ENCODE measurements at places on chromosomes 5 and 9.
A peak's percentile ranks its signal among the peaks of the same experiment; 100 is the strongest.

DNA sequence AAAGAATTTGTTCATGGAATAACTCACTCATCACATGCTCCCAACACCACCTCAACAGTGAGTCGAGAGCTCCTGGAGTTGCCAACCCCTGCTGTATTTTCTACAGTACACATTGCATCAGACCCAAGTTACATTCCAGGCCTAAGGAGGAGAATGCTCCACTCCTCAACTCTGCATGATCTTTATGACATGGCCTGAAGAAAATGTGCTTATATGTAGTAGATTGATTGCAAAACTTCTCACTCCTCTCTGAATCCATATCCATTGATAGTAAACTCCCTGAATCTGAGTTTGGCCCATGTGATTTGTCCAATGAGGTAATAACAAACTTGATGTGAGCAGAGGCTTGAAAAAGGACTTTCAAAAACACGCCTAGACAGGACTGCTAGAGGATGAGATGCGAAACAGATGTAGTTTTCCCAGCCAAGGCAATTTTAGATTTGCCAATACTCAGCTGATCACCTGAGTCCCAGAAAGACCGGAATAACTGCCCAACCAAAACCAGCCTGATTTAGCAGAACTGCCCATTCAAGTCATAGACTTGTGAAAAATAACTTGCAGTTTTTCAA lies 29.0 kb upstream of the PAPPA start:
- DNase-seq: no peak

DNA sequence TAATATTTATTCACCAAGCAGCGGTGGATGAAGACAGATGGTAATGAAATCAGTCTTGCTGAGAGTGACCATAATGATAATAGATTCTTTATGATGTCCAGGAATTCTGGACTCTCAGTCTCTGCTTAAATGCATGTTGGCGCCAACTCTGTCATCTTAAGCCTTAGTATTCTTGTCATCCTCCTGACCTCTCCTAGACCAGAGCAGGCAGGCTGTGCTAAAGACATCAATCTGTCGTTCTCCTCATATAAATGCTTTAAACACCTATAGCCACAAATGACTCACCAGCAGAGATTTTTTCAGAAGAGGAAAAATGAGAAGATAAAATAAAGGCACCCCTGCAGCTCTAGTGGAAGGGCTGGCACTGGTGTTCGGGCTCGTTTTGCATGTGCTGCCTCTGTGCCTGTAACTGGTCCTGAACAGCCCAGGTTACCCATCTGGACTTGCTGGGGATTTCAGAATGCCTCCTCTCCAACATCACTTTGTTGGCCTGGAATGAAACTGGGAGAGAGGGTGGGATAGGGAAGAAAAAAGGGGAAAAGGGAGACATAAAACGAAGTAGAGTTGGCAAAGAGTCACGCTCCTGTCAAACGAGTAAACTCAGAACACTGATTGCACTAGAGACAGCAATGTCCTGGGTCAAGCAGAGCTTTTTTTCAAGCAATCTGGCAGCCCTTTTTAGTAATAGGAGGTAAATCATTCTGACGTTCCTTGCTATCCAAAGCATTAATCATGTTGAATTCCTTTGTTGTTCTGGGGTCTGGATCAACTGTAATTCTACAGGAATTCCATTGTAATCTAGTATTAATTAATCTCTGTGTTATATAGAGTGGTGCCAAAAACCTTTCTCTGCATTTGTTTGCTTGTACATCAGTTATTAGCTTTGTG lies 195.5 kb upstream of the CLINT1 start:
- DNase-seq: no peak

DNA sequence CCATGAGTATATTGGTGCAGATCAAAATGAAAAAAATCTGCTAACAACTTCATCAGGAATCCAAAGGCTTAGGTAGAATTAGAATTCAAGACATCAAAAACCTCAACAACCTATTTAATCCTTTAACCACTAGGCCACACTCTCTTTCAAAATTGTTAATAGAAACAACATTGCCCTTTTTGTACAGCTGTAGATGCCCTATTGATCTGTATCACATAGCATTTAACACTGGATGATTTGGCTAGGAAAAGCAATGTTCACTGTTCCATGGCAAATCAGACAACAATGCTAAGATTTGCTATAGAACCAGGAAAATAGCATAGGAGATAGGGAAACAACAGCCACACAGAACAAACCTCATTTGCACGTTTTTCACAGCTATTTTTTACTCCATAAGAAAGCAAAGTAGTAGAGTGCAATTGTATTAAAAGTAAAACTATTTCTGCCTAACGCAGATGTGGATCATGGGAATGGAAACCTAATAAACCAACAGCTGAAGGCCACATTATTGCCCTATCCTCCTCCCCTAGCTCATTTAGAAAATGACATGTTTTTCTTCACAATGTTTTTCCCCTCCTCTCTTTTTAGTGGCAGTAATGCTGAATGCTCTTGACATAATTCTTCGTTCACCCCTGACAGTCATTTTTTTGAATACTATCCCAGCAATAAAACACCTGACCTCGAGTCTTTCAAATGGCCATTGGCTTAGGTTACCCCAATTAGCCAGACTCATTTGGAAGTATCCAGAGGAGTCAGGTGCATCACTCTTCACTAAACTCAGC lies 373.0 kb upstream of the CCNH start:
- DNase-seq: no peak

- DNase-seq: peak; percentile 29
Measured at GRCh38 chr9:4762886-4763541, 22.0 kb upstream of the AK3 start.

DNA sequence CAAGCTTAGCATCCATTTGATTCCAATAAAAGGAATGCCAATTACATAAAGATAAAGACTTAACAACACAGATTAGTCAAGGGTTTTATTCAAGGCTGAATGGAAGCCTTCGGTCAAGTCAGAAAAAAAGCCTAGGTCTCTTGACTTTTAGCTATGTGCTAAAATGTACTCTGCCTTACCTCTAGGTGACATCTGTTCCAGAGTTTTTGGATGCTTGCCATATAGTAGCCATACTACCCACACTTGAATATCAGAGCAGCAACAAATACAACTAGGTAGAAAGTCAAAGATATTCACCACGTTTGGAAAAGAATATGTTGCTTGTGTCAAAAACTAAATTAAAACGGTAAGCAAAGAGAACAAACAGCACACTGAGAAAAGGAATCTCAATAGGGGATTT lies 484.7 kb downstream of the ELAVL2 start:
- DNase-seq: no peak

GRCh38 chr9:34380511-34381315 lies 4.0 kb upstream of the MYORG start:
- DNase-seq: peak; percentile 93

DNA sequence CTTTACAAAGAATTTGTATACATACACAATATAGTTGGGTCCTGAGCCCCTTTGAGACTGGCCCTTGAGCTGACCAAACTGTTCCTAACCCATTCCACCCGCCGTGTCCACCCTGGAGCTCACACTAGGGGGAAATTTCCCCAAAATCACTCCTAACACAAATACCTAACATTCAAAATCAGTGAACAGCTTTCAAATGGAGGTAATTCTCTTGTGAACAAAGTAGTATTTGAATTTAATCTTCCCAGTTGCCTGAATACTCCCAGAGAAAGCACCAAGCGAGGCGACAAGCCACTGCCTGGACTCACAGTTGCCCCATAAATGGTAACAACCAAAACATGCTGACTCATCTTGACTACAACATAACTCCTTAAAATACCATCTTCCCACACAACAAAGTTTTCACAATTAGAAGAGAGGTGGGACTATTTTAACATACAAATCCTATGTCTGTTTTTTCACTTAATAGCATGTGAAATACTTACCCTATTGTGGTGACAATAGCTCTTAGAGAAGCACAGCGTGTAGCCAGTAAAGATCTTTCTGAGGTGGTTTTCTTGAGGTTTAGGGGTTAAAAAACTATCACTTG lies 31.7 kb upstream of the SCAMP1 start:
- no peak for DNase-seq

- no peak for DNase-seq
Measured at GRCh38 chr9:87422999-87423398, 74.7 kb upstream of the DAPK1 start.

DNA sequence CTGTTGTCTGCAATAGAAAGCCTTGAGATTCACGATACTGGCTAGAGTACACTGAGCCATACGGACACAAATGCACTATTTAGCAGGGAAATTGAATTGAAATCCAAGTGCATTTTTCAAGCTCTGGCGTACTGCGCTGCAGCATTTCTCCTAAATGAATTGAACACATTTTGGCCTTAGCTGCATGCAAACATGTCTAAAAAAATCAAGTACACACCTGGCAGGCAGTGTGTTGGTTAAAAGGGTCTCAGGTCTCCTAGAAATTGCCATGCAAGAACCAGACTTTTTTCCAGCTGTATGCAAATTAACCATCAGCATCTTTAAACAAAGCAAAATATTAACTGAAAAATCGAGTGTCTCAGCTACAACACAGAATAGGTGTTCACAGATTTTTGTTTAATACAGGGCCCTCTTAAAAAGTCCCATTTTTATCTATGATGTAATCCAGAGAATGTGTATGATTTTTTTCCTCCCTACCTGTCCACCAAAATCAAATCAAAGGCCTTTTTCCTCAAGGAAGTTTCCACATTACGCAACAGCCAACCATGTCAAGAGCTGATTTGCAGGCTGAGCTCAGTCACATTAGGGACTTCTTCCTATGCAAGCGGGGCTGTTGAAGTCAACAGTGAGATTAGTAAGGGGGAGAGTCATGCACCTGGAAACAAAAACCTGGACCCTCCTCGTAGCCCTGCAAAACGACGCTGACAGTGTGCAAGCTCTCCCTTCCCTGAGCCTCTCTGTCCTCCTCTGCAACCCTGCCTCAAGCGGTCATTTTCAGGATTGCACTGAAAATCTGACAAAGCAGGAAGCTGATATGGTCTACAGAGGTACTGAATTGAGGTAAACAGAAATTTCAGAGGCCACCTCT lies 14.1 kb upstream of the SFXN1 start:
- no peak for DNase-seq

DNA sequence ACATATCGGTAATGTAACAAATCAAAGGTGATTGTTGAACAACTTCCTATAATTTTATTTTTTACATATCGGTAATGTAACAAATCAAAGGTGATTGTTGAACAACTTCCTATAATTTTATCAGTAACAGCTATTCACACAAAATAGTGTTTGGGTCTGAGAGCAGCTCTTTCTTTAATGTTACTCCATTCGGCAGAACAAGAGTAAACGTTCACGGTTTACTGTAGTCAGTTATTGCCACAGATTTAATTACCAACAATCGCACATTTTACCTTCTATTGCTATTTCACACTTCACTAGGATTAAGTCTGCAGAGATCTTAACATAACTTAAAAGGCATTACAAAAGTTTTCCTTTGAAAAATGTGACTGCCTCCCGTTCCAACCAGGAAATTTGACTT lies 6.4 kb downstream of the GNAQ start:
- no peak for DNase-seq

- no peak for DNase-seq
Measured at GRCh38 chr5:91641730-91642350, 258.7 kb upstream of the ARRDC3 start.

DNA sequence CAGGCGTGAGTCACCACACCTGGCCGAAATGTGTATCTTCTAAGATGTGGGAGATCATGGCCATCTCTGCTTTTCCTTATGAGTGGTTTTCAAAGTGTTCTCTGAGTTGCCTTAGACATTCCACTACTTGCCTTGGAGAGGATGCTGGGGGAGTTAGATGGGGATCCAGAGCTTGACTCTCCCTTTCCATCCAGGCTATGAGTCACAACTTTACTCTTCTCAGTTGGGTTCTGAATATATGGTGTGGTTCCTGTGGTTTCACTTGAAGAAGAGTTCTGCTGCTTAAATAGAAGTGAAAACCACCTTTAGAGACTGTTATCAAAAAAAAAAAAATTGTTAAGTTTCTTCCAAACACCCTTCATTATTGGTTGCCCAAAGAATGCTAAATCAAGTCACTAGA lies 217.6 kb downstream of the ZNF608 start:
- DNase-seq: no peak

DNA sequence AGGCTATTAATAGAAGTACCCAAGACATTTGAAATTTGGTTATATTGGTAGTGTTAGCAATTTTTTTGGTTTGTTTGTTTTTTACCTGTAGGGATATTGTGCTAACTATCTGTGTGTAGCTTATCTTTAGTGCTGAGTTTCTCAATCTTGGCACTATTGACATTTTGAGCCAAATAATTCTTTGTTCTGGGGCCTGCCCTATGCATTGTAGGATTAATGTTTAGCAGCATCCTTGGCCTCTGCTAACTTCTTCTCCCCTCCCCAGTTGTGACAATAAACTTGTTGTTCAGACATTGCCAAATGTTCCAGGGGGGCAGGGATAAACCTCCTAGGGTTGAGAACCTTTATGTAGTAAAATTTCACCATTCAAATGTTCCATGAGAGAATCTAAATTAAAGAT lies 4.0 kb downstream of the FBXO4 start:
- DNase-seq: no peak

DNA sequence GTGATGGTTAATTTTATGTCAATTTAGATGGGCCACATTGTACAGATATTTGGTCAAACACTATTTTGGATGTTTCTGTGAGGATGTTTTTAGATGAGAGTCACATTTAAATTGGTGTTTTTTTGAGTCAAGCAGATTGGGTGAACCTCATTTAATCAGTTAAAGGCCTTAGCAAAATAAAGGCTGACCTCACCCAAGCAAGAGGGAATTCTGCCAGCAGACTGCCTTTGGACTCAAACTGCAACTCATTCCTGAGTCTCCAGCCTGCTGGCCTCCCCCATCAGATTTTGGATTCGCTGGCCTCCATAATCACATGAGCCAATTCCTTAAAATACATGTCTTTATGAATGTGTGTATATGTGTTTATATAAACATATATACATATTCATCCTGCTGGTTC lies 282.7 kb upstream of the POU5F2 start:
- no peak for DNase-seq

- no peak for DNase-seq
Measured at GRCh38 chr9:136307215-136307750, 3.4 kb upstream of the CCDC187 start.

DNA sequence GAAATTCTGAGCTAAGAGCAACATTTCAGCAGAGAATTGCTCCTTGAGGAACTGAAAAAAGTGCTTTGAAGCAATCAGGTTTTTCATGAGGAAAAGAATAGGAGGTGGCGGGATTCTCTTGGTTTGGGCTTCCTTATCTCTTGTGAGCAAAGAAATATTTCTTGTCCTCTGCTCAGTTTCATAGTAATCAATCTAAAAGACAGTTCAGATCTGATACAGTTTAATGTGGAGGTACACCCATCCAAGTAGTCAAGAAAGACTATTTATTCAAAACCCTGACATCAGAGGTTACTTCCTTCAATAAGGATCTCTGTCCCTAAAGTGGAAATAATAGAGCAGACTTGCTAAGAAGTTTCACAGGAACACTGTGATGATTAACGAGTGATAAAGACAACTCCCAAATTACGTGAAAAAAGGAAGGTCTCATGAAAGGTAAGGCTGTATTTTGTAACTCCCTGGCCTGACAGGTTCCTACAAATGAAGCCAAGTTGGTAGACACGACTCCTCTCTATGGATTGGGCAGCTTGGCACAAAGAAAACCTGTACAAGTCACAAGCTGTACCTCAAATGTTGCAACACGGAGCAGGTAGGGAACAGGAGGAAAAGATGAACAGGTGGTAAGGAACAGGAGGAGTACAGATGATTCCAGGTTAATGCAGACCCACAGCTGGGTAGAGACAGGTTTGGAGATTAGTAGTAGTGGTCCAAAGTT lies 94.1 kb downstream of the SUSD1 start:
- DNase-seq: no peak

GRCh38 chr9:89877051-89878002 lies 272.5 kb downstream of the GADD45G start:
- DNase-seq: no peak

Data from hepatic stellate cell (primary cell).